ENCODE measurements at places on chromosomes 2 and 18. TPM values are rescaled to one million over a fixed set of nuclear protein-coding genes. Genes with fewer than 3 reads are reported as not detected.
A peak's percentile ranks its signal among the peaks of the same experiment; 100 is the strongest.

DNA sequence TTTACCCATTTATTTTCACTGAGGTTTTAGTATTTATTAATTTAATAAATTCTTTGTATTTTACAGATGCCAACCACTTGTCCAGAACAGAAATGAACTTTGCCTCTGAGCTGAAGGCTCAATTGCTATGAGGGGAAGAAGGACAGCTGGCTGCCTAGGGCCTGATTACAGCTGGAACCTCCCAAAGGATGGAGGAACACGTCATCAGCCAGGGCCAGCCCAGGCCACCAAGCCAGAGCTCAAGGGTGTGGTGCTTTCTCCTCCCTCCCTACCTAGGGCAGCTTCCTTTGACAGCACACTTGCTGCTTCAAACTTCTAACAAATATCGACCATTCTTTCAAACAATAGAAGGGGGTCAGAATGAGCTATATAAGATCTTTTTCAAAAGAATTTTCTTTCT, 19.7 kb upstream of the RIOK3 start:
- H3K27ac ChIP-seq, result no peak overlapping the region
- DNase-seq, result no peak
- H3K27me3 ChIP-seq, result no peaks in the 10 kb centered on the region
- no peak overlapping the region for H3K4me3 ChIP-seq
- H3K36me3 ChIP-seq, result peaks cover 6% of the 10 kb centered on the region

POU3F3 gene
- 7.7 TPM for total RNA-seq

CNTNAP5 gene
- total RNA-seq, result not detected

ABHD1 gene
- total RNA-seq, result 0.31 TPM

GRCh38 chr2:170090229-170090628, 87.7 kb upstream of the MYO3B start:
- no peaks in the 10 kb centered on the region for H3K27me3 ChIP-seq
- H3K4me1 ChIP-seq, result no peaks in the 10 kb centered on the region
- peaks cover 2% of the 10 kb centered on the region for H3K36me3 ChIP-seq
- DNase-seq, result no peak
- no peak overlapping the region for H3K27ac ChIP-seq

- H3K4me1 ChIP-seq, result no peaks in the 10 kb centered on the region
- H3K27ac ChIP-seq, result no peak overlapping the region
- peaks cover 27% of the 10 kb centered on the region for H3K27me3 ChIP-seq
- peaks cover 2% of the 10 kb centered on the region for H3K36me3 ChIP-seq
- H3K4me3 ChIP-seq, result no peak overlapping the region
- no peak for DNase-seq
These were observed 114.3 kb downstream of the GCA start for GRCh38 chr2:162458240-162458639.

DNA sequence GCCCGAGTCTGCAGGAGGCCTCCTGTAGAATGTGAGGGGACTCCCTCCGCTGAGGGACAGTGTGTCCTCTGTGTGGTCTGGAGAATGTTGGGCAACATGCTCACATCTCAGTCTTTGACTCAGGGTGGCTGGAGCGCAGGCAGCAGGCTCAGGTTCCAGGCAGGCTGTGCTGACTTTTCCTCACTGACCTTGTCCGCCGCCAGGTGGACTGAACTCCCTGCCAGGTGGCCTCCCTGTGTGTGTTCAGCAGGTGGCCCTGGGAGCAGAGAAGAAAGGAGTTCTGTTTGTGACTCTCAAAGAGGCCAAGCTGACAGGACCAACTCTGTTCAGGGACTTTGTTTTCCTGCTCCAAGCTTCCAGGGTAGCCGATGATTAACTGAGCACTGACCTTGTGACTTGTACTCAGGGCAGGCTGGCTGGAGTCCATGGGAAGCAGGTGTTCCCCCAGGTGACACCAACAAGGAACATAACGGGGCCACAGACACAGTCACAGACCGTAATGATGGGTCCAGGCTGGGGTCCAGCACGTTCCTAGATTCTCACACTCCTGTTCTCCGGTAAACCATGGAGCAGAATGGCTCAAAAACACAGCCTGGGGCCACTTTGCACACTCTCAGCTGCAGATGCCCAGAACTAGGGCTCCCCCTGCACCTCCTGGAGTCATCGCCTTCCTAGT, 439.8 kb downstream of the RNF144A start:
- H3K4me1 ChIP-seq, result no peaks in the 10 kb centered on the region
- H3K27ac ChIP-seq, result no peak overlapping the region
- no peaks in the 10 kb centered on the region for H3K36me3 ChIP-seq
- H3K4me3 ChIP-seq, result no peak overlapping the region
- peaks cover 5% of the 10 kb centered on the region for H3K27me3 ChIP-seq
- DNase-seq, result no peak

CTAGE1 gene
- 0.12 TPM for total RNA-seq

DSG1 gene
- not detected for total RNA-seq

DQX1 gene
- not detected for total RNA-seq

GRCh38 chr18:45386041-45386655, 229.1 kb upstream of the SLC14A2 start:
- no peak overlapping the region for H3K4me3 ChIP-seq
- H3K4me1 ChIP-seq, result peaks cover 13% of the 10 kb centered on the region
- no peaks in the 10 kb centered on the region for H3K27me3 ChIP-seq
- no peak for DNase-seq
- no peak overlapping the region for H3K27ac ChIP-seq

CSRNP3 gene
- total RNA-seq, result 3.7 TPM

DNA sequence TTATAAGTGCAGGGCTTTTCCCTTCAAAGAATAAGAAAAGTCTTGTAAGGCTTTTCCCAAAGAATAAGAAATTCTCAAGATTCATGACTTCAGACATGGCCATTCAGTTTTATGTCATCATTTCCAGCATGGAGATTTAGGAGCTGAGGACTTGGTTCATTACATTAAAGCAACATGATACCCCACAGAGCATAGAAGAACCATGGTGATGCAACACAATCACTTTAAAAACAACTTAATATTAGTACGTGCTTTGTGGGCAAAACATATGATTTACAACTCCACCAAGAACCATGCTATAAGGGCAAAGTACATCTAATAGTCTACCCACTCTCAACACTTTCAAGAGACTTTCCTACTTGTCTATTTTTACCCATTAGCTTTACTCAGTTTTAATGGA, 214.4 kb downstream of the SRBD1 start:
- no peak overlapping the region for H3K4me3 ChIP-seq
- peaks cover 37% of the 10 kb centered on the region for H3K4me1 ChIP-seq
- no peak overlapping the region for H3K27ac ChIP-seq
- no peak for DNase-seq

DNA sequence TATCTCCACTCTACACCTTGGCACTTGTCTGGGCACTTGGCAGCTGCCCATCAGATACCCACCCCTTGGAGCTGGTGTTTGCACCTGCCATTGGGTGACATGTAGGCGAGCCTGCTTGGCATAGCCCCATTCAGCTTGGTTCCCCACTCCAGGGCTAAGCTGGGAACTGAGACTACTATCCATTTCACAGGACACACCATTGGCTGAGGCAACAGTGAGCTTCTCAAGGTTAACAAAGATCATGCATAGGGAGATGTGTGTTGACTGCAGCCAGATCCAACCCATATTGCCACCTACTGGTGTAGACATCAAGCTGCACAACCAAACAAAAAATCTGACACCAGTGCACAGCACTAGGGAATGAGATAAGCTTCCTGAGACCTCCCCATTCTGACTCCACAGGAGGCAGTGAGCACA, 1389.8 kb upstream of the TMEFF2 start:
- no peak overlapping the region for H3K4me3 ChIP-seq
- no peak for DNase-seq
- no peaks in the 10 kb centered on the region for H3K4me1 ChIP-seq
- H3K36me3 ChIP-seq, result no peaks in the 10 kb centered on the region
- H3K27ac ChIP-seq, result no peak overlapping the region
- H3K27me3 ChIP-seq, result no peaks in the 10 kb centered on the region

IL1R1 gene
- total RNA-seq, result 53.7 TPM

GRCh38 chr2:219142329-219142728, 18.3 kb downstream of the NHEJ1 start:
- peaks cover 30% of the 10 kb centered on the region for H3K36me3 ChIP-seq
- no peak overlapping the region for H3K4me3 ChIP-seq
- peak; percentile 93 for DNase-seq
- H3K27me3 ChIP-seq, result no peaks in the 10 kb centered on the region
- peaks cover 17% of the 10 kb centered on the region for H3K4me1 ChIP-seq
- peak overlapping the region; percentile 37 for H3K27ac ChIP-seq

MARCO gene
- total RNA-seq, result not detected

GRCh38 chr2:217930761-217931563, 71.8 kb downstream of the TNS1 start:
- H3K27me3 ChIP-seq, result no peaks in the 10 kb centered on the region
- no peak for DNase-seq
- H3K36me3 ChIP-seq, result peaks cover 1% of the 10 kb centered on the region
- H3K27ac ChIP-seq, result peak overlapping the region; percentile 94

DNA sequence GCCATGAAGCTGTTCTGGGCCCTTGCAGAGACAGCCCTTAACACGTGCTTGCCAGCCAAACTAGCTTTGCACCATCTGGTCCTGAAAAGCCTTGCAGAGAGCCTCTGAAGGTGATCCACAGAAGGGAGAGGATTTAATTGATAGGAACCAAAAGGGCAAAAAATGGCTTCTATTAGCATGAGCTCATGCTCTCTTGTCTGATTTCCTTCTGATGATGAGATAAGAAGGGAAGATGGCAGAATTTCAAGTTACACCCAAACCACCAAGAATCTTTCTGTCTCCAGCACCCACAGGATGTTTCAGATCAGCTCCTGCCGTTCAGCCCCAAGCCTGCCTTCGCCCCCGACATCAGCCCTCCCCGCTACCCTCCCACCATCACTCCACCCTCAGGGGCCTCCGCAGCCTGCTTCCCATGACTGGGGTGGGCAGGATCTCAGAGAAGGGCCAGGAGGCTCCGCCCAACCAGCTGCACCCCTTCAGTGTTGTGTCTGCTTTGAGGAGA, 23.4 kb upstream of the GLI2 start:
- H3K27me3 ChIP-seq, result peaks cover 3% of the 10 kb centered on the region
- H3K4me1 ChIP-seq, result no peaks in the 10 kb centered on the region
- no peak overlapping the region for H3K4me3 ChIP-seq
- DNase-seq, result no peak
- no peaks in the 10 kb centered on the region for H3K36me3 ChIP-seq
- no peak overlapping the region for H3K27ac ChIP-seq

GRCh38 chr2:69216535-69217332, 170.3 kb downstream of the GFPT1 start:
- H3K4me1 ChIP-seq, result peaks cover 27% of the 10 kb centered on the region
- H3K4me3 ChIP-seq, result no peak overlapping the region
- H3K27ac ChIP-seq, result no peak overlapping the region
- no peaks in the 10 kb centered on the region for H3K27me3 ChIP-seq
- no peak for DNase-seq
- peaks cover 22% of the 10 kb centered on the region for H3K36me3 ChIP-seq

GRCh38 chr2:237440819-237441281, 26.9 kb upstream of the COL6A3 start:
- no peak overlapping the region for H3K4me3 ChIP-seq
- peaks cover 34% of the 10 kb centered on the region for H3K4me1 ChIP-seq

MOGAT1 gene
- total RNA-seq, result not detected

DNA sequence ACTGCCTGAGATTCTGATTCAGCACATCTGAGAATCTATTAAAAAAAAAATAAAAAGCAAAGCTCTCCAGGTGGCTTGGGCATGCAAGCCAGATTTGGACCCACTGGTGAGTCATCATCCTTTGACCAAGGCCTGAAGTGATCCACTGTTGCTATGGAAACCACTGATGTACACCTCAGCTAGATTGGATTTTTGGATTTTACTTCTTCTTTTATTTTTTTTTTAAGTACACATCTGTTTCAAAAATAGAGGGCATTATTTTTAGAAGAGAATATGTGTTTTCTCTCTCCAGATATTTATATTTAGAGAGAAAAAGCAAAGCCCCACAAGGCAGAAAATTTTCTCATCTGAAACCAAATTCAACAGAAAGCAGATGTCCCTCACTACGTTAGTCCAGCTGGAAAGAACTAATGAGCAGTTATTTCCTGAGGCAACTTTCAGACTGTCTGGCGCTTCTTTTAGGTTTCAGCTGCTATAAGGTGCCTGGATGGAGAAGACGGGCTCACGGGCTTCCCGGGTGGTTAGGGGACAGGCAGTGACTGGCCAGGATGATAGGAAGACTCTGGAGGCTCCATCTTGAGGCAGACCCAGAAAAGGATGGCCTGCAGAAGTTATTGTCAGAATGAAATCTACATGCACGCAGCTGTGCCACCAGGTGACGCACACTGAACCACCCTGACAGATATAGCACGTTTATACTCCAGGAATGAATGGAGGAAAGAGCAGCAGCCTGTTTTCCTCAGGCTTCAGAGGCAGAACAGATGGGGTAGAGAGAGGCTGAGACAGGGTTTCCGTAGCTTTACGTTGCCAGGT, 50.5 kb downstream of the MRPL35 start:
- peaks cover 9% of the 10 kb centered on the region for H3K4me1 ChIP-seq
- H3K27ac ChIP-seq, result peak overlapping the region; percentile 50
- DNase-seq, result no peak
- H3K4me3 ChIP-seq, result no peak overlapping the region

DNA sequence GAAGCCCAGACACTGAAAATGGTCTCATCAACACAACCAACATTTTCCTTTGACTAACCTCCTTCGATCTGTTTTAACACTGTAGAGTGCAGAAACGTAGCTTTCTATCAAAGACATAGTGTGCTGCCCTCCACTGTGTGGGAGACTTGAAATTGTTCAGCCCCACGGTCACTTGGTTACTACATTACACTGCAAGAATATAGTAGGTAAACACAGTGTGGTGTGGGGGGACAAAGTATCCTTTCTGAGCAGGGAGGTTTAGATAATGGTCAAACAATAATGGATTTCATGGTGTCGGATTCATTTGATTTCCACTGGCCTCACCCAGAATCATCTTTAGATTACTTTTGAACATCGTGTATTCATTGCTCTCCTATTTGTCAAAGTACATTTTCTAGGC, 181.0 kb downstream of the ERBB4 start:
- no peaks in the 10 kb centered on the region for H3K4me1 ChIP-seq
- no peak overlapping the region for H3K27ac ChIP-seq

AMMECR1L gene
- 25.2 TPM for total RNA-seq

DNA sequence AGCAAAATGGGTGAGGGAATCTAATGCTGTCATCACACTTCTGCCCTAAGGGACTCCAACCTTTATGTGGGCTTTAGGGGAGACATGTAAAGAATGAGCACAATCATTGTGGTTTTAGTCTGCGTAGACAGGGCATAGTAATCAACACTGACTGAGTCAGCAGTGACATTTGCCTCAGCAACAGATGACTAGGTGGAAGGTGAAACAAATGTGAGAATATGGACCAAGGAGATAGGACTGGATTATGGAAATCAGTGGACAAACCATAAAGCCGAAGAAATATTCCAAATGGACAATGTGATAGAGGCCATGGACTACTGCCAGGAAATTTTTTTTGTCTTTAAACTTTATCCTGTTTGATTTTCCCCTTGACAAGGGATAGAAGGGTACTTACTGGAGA, 83.9 kb downstream of the PDK1 start:
- H3K27ac ChIP-seq, result no peak overlapping the region
- H3K27me3 ChIP-seq, result no peaks in the 10 kb centered on the region
- no peaks in the 10 kb centered on the region for H3K4me1 ChIP-seq

UBXN2A gene
- 19.0 TPM for total RNA-seq

All from chondrocyte (in vitro differentiated cells).